ENCODE measurements at places on chromosomes 7 and 10.

GRCh38 chr10:78295242-78295641 lies 261.6 kb downstream of the RPS24 start:
- DNase-seq, result no peak

- no peak for DNase-seq
These were observed 36.9 kb upstream of the GNAI1 start for GRCh38 chr7:80097756-80098155.

- DNase-seq, result no peak
These were observed 31.1 kb downstream of the ZC3HAV1 start for GRCh38 chr7:139078399-139078798.

DNA sequence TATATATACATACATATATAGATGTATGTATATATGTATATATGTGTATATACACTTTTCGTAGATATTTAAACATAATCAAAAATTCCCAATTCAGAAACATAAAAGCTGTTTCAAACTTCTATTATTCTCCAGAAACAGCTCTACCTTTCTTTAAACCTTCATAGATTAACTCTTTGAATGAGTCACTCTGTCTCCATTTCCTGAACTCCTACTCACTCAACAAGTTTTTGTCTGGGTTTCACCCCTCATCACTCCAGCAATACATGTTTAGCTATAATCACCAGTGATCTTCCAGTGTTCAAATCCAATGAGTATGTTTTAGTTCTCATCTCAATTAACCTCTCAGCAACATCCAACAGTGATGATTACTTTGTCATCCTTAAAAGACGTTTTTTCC lies 9.6 kb downstream of the DGKB start:
- DNase-seq, result no peak

Data from omental fat pad (tissue), 4 donors.